Ascending aorta (tissue), 2 donors: ENCODE measurements at places on chromosomes 12 and 14. TPM values are rescaled to one million over a fixed set of nuclear protein-coding genes. Genes with fewer than 3 reads are reported as not detected.

KRT78 gene
- not detected for total RNA-seq

LRFN5 gene
- total RNA-seq = 0.11 TPM

HSPB8 gene
- total RNA-seq = 129 TPM

UBE3B gene
- total RNA-seq = 19.1 TPM

ADAM21 gene
- 0.11 TPM for total RNA-seq

ALDH1L2 gene
- 68.9 TPM for total RNA-seq

GRCh38 chr12:54375259-54375579, 9.3 kb downstream of the ZNF385A start:
- no peak for DNase-seq

GRCh38 chr12:111445726-111446581, 40.2 kb downstream of the SH2B3 start:
- no peak for DNase-seq

- DNase-seq = no peak
These were observed 710 bp downstream of the MTA1 start for GRCh38 chr14:105420101-105420973.
